Activated CD4-positive, alpha-beta memory T cell treated with anti-CD3 and anti-CD28 coated beads for 36 hours (primary cell): ENCODE measurements at places on chromosomes 4 and X.

- no peak for DNase-seq
Observed at GRCh38 chr4:154341448-154341847, 150.2 kb downstream of the DCHS2 start.

- no peak for DNase-seq
Observed at GRCh38 chr4:92305148-92305877, 1.5 kb downstream of the GRID2 start.

GRCh38 chrX:115630204-115630603 is 69.2 kb downstream of the PLS3 start:
- no peak for DNase-seq

DNA sequence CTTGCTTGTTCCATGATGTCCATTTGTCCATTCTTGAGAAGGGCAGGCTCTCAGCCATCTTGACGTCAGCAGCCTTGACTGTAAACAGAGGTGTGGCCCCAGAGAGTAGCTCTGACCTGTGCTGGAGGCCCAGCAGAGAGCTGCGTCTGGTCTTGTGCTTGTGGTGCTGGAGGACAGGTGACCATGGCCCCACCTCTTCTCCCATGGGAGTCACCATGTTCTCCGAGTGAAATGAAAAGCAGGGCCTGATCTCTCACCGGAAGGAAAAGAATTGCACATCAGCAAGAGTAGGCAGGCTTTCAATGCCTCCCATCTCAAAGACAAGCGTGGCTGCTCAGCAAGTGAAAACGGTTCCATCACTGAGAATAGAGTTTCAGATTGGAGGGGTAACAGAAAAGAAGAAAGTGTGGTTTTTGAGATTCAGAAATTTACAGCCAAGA is 11.5 kb downstream of the PARM1 start:
- no peak for DNase-seq

- DNase-seq: no peak
Observed at GRCh38 chrX:150934453-150934852, 36.0 kb upstream of the CD99L2 start.

- DNase-seq: no peak
Observed at GRCh38 chrX:111955901-111956300, 79.9 kb downstream of the TRPC5OS start.

- no peak for DNase-seq
Observed at GRCh38 chr4:5052726-5053425, 1.6 kb downstream of the STK32B start.

- no peak for DNase-seq
Observed at GRCh38 chr4:41307638-41308037, 50.9 kb downstream of the UCHL1 start.

- DNase-seq: peak; percentile 85
Observed at GRCh38 chr4:3044870-3045819, 29.2 kb downstream of the HTT-AS start.

GRCh38 chr4:6594826-6595355 is 19.9 kb downstream of the MAN2B2 start:
- no peak for DNase-seq
